H1 (cell line): ENCODE measurements at places on chromosomes 2 and 18. TPM values are rescaled to one million over a fixed set of nuclear protein-coding genes. Genes with fewer than 3 reads are reported as not detected.

DNA sequence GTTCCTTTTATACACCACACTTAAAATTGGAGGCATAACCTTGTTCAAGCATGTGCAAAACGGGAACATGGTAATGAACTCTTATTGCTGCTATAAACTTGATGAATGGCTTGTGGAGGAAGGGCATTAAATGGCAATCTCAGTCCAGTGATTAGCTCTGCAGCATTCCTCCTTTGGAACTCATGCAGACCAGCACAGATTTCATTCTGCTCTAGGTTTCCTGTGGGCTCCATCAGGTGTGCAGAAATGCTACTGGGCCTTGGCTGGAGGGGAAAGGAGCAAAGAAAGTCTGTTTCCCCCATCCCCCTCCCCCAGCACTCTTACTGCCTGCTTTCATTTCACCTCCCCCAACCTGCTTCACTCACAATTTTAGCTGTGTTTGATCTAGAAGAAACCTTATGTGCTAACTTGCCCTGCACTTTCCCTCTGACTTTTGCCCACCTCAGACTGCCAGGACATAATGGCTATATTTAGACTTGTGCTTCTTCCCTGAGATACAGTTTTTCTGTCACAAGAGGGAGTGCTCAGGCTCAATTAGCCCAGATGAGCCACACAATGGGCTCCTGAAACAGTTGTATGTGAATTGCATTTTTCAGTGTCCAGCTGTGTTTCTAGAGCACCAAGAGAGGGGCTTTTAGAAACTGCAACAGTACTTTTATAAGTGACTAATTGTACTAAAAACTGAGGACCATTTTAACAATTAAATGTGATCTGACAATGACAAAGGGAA is 109.8 kb downstream of the FSHR start:
- no peak for DNase-seq

- no peak for DNase-seq
Measured at GRCh38 chr2:70834881-70835280, 735 bp downstream of the CD207 start.

- DNase-seq: no peak
Measured at GRCh38 chr2:23976883-23977282, 33.0 kb upstream of the MFSD2B start.

GRCh38 chr2:181022652-181023051 is 42.2 kb downstream of the UBE2E3 start:
- no peak for DNase-seq

- no peak for DNase-seq
Measured at GRCh38 chr2:83109284-83109683, 1349.8 kb downstream of the SUCLG1 start.

GRCh38 chr2:67596871-67597270 is 199.7 kb downstream of the ETAA1 start:
- DNase-seq: no peak

DNA sequence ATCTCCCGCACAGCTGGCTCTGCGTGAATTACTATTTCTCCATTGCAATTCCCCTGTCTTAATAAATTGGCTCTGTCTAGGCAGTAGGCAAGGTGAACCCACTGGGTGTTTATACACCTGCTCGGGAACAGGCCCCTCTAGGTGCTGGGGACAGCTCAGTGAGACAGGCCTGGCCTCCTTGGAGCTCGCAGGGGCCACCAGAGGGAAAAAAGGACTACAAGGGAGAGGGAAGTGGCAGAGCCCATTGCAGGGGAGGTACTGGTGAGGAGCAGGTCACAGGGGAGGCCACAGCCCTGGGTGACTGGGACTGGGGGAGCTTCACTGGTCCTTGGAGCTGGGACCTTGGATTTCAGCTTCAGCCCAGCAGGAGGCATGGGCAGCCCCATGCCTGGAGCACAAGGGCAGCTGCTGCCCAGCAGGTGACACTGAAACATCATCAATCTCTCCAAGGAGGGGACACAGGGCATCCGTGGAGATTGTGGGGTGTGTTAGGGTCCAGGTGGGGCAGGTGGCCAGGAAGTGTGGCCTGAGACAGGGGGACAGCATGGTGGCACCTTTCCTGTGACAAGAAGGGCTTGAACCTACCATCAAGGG is 31.2 kb downstream of the NGEF start:
- no peak for DNase-seq

DNA sequence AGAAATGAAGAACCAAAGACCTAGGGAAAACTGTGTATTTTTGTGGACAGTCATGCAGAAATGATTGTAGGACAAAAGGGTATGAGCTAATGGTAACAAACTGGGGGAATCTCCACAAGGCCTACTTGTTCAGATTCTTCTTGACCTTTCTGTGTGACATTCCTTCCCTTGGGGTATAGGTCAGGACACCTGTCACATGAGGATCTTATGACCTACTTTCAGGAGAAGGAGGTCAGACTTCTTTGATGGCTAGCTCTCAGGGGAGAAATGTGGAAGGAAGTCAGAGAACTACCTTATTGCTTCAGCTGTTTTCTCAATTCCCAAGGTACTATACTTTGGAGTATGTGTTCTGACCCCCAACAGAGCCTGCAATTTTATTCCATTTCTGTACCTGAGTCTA is 40.7 kb upstream of the TANK start:
- DNase-seq: no peak

DNA sequence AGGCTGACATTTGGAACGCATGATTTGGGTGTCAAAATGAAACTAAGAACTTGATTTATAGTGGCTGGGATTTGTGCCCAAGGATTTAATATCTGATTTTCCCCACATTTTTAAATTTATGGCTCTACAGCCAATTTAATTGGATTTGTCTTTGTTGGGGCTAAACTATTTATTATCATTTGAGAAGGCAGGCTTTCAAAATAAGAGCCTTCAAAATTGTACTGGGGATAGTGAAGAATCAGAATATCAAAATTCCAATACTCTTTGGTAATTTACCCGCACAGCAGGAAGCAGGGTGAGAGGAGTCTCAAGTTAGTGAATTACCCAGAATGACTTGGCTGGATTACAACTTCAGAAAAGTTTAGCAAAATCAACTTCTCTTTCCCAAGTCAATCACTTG is 278.1 kb downstream of the LRATD1 start:
- no peak for DNase-seq

- no peak for DNase-seq
Measured at GRCh38 chr2:190986221-190986953, 27.6 kb downstream of the STAT1 start.

ANTXR1 gene
- 44.3 and 45.9 TPM in 2 replicates for total RNA-seq

FBXO15 gene
- total RNA-seq: 0.46 and 0.84 TPM in 2 replicates

POTEI gene
- total RNA-seq: 0.19 and 0.20 TPM in 2 replicates
